ENCODE measurements at places on chromosomes 7 and 10.

GRCh38 chr10:22727663-22728062 is 13.3 kb upstream of the PIP4K2A start:
- DNase-seq = no peak

DNA sequence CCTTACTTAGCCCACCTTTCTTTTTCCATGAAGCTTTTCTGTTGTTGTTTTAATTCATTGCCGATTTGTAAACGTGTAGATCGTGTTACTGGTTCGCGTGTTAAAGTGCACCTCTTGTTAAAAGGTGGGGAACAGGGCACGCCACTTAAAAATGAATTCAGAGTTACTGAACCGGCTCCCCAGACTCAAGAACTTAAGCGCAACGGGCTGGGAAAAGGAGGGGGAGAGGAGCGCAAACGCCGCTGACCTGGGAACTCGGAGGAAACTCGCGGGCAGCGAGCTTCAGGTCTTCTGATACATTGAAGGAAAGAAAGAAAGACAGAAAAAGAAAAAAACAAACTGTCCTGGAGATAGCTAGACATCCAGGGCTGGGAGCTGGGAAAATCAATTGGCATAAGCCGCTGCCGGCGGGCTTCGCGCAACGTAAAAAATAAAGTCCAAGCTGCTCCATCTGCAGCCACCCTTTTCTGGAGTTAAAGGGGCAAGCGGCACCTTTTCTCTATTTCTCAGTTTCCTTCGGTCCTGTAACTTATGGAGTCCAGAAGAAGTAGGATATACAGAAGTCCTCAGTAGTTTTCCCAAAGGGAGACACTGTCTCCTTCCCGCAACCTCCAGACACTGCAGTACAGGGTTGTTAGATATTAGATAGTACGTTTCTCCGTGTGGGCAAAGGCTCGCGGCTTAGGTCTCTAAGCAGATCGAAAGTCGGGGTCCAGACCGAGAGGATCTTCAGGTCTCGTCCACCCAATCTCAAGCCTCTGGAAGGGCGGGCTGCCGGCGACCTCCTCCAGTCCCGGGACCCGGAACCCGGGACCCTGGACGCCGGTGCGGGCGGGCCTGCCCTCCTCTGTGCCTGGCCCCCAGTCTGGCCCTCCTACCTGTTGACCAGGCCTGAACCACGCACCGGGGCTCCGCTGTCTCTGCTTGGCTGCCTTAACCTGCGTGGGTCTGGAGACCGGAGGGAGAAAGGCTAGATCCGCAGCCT is 1.8 kb upstream of the DLX6 start:
- no peak for DNase-seq

GRCh38 chr7:101564778-101565211 is 64.3 kb downstream of the MYL10 start:
- no peak for DNase-seq

- no peak for DNase-seq
Measured at GRCh38 chr10:125128397-125129075, 31.8 kb downstream of the CTBP2 start.

DNA sequence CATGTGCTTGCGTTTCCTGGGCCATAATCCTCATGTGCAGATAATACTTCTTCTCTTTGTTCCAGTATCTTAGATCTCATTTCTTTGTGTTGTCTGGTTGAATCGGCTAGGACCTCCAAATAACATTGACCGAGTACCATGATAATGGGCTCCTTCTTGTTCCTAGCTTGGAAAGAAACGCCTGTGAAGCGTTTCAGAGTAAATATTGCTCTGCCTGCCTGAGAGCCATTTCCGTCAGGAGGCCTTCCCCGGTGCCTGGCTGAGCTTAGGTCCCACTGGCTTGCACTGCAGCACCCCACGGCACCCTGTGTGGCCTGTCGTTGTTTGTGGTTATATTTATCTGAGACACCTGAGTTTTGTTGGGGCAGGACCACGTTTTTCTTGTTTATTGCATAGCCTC is 17.7 kb downstream of the FOXK1 start:
- no peak for DNase-seq

DNA sequence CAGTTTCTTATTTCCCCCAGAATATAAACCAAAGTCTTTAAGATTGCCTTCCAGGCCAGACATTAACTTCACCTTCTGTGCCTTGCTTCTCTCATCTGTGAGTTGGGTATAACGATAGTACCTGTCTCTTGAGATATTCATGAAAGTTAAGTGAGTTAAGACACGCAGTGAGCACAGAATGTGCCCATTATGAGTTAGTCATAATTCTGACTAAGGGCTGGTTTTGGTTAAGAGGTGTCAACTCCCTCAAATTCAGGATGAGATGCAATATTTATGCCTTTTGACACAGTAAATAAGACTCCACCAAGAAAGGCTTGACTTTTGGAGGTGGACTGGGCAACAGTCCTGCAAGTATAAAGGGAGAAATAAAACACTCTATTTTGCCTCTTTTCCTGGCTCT is 528.7 kb upstream of the IGFBP3 start:
- DNase-seq = no peak

- no peak for DNase-seq
Measured at GRCh38 chr10:7933262-7933661, 115.0 kb downstream of the TAF3 start.

GRCh38 chr7:85596827-85597226 is 410.0 kb upstream of the SEMA3D start:
- DNase-seq = no peak

Data from MM.1S (cell line).